ENCODE measurements at places on chromosomes 7 and 10.
A peak's percentile ranks its signal among the peaks of the same experiment; 100 is the strongest.

DNA sequence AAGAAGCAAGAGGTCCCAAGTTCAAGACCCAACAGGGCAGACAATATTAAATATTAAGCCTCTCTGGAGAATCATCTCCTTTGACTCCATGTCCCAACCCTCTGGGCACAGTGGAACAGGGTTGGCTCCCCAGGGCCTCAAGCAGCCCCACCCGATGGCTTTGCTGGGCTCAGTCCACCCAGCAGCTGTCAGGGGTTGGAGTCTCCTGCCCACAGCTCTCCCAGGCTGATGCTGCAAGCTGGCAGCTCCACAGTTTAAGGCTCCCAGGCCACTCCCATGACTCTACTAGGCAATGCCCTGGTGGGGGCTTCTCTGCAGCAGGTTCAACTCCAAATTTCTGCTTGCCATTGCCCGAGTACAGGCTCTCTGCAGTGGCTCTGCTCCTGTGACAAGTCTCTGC lies 55.1 kb downstream of the LARP4B start:
- no peak for DNase-seq

- no peak for DNase-seq
These were observed 1.9 kb downstream of the PIK3AP1 start for GRCh38 chr10:96718304-96718990.

DNA sequence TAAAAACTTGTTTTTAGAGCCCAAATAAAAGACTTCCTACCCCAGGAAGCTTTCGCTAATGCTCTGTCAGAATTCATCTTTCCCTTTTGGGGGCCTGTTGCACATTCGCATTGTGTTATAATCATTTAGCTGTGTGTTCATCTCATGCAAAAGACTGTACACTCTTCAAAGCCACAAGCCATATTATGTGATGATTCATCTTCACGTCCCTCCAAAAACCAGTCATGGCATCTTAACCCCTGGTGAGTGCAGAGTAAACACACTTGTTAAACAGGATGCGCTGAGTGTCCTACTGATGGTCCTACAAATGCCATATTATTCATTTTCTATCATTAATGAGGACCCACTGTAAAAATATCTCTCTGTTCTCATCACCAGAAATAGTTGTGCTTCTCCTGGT lies 235.4 kb downstream of the KIAA1217 start:
- no peak for DNase-seq

- no peak for DNase-seq
These were observed 28.8 kb upstream of the HECTD2 start for GRCh38 chr10:91381257-91381891.

GRCh38 chr7:44156453-44157010 lies 15.4 kb upstream of the MYL7 start:
- DNase-seq: no peak

- DNase-seq: peak; percentile 60
These were observed 1.5 kb downstream of the KMT2E start for GRCh38 chr7:105015390-105015965.

DNA sequence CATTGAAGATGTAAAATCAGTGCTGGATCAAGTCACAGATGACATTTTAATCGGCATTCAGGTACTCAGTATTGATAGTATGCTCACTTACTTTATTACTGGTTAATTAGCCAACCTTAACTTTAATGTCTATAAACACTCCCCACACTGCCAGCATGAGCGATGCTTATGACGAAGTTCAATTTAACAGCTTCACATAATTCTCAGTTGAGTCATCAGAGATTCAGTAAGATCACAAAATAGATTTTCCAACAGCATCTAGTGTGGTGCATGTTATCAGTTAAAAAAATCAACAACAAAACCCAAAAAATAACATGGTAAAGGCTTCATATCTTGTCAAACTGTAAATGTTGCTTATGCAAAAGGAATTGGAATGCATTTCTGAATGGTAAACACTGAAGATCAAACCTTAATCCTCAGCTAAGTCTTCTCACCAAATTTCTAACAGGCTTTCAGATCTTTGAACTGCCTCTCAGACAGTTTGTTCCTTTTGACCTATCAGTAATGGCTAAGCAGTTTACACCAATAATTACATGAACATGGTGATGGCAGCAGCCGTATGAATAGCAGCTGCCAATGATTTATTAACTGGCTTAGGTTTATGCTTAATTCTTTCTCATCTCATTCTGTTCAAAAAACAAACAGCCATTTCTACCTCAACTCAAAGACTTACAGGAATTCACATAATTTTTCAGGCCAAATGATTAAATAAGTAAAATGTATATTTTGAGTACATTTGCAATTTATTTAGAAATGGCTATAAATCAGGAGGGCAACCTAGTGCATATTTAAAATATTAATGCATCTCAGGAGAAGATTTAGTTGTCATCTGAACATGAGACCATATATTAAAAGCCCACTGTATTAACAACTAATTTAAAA lies 98.5 kb downstream of the CABCOCO1 start:
- no peak for DNase-seq

DNA sequence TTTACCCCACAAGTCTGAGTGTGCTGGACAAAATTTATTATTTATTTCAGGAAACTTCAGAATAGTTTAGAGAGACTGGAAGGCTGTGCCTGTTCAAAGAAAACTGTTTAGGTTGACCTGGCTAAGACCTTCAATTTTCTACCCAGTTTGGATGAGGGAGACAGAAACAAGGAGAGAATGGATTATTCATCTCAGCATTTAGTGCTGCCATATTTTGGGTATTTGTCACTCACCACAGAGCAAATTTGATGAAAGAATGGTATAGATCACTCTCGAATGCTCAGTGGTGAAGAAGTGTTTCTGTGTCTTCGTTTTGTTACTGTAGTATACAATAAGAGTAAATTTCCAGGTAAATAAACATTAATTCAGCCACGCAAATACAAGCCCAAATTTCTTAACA lies 71.8 kb downstream of the SEMA3C start:
- DNase-seq: no peak

GRCh38 chr10:29760138-29760900 lies 125.5 kb upstream of the SVIL start:
- DNase-seq: no peak

All from NCI-H526 treated with DMSO at 0.1 percent for 48 hours (cell line).